Endothelial cell of umbilical vein (primary cell): ENCODE measurements at places on chromosomes 3 and 15. TPM values are rescaled to one million over a fixed set of nuclear protein-coding genes. Genes with fewer than 3 reads are reported as not detected.

DNA sequence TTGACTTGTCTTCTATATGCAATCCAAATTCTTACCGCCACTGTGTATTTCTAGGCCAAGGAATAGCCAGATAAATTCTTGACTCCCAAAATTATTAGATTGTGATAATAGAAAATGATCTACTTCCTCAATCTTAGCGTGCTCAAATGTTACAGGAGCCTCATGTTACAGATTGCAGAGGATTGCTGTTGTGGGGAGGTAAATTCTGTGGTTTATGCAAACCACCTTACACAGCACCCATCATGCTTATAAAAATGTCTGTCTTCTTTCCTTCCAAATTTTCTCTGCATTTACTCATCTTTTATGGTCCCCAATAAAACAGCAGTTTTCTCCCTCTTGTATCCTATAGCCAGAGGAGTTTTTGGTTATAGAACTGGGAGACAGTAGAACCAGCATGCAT lies 420.2 kb upstream of the ROBO1 start:
- no peaks in the 10 kb centered on the region for H3K27me3 ChIP-seq
- DNase-seq, result no peak
- no peak overlapping the region for H3K4me3 ChIP-seq
- H3K4me1 ChIP-seq, result peaks cover 37% of the 10 kb centered on the region
- H3K27ac ChIP-seq, result no peak overlapping the region
- no peaks in the 10 kb centered on the region for H3K36me3 ChIP-seq

- H3K4me1 ChIP-seq, result peaks cover 6% of the 10 kb centered on the region
Observed at GRCh38 chr3:13004376-13004775, 68.9 kb downstream of the IQSEC1 start.

DNA sequence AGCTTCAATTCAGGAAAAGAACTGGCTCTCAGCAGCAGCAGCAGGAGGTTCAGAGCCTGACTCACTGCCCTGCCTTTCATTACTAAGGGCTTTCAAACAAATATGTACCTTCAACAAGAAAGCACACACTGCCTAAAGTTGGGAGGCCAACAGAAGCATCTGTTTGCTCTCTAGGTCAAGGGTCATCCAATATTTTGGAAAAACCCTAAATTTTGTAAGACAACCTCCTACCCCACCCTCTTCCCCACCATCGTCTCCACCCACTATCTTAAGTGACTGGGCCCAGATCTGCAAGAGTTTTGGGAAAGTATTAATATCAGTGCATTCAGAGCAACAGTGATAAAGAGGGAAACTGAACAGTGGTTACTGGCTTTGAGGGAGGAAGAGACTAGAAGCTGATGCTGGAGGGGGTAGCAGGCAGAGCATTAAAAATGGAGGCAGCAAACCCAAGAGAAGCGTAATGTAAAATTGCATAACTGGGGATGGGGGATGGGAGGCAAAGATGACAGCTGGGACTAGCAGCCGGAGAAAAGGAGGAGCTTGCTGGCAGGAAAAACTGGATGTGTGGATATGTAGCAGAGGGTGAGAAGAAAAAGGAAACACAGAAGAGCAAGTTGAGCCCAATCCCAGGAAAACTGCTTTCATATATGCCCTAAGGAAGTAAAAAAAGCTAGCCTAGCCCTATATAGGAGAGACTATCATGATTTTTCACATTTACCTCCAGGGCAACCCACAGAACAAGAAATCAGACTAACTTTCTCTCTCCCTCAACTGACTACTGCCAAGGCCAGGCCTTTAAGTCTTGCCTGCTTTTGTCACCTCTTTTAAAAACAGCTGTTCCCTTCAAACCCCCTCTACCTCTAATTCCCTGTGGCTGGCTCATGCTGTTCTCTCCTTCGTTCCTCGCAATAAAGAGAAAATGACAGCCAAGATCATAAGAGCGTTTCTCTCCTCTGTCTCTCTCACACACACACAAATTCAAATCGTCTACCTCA lies 31.4 kb downstream of the NPTN start:
- H3K4me3 ChIP-seq, result no peak overlapping the region
- no peaks in the 10 kb centered on the region for H3K27me3 ChIP-seq
- no peaks in the 10 kb centered on the region for H3K36me3 ChIP-seq
- peak; percentile 53 for DNase-seq

DNA sequence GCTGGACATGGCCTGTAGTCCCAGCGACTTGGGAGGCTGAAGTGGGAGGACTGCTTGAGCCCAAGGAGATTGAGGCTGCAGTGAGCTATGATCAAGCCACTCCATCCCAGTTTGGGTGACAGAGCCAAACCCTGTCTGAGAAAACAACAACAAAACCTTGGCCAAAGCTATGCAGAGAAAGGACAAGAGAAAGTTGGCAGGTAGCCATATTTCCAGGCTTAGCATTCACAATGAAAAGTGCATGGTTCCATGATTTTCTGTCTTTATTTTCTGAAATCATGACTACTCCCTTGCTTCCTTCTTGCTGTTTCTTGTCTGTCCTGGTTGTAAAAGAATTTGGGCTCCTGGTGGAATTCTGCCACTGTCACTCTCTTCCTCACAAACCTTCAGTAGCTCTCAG lies 284.6 kb upstream of the C2CD4B start:
- no peak overlapping the region for H3K4me3 ChIP-seq
- no peaks in the 10 kb centered on the region for H3K27me3 ChIP-seq
- H3K36me3 ChIP-seq, result no peaks in the 10 kb centered on the region
- no peak for DNase-seq
- H3K27ac ChIP-seq, result no peak overlapping the region

DNA sequence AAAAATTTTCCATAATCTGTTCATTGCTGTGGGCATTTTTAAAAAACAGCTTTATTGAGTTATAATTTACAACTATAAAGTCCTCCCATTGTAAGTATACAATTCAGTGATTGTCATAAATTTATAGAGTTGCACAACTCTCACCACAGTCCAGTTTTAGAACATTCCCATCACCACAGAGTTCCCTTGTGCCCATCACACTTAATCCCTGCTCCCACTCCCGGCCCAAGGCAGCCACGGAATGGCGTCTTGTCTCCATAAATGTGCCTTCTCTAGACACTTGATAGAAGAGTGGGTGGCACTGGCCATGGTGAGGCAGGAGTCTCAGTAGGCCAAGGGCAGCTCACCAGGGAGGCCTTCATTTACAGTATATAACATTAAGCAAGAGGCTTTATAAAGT lies 6.3 kb downstream of the TSEN2 start:
- peaks cover 7% of the 10 kb centered on the region for H3K4me1 ChIP-seq
- H3K27me3 ChIP-seq, result no peaks in the 10 kb centered on the region
- no peak for DNase-seq
- no peak overlapping the region for H3K27ac ChIP-seq
- peaks cover under 1% of the 10 kb centered on the region for H3K36me3 ChIP-seq

Gene UACA
- total RNA-seq, result 270 and 292 TPM in 2 replicates

- H3K36me3 ChIP-seq, result no peaks in the 10 kb centered on the region
- no peak overlapping the region for H3K27ac ChIP-seq
- peaks cover 5% of the 10 kb centered on the region for H3K4me1 ChIP-seq
- no peak for DNase-seq
Observed at GRCh38 chr15:72749700-72750099, 33.9 kb downstream of the ADPGK start.

Gene PPCDC
- 14.5 and 16.8 TPM in 2 replicates for total RNA-seq

DNA sequence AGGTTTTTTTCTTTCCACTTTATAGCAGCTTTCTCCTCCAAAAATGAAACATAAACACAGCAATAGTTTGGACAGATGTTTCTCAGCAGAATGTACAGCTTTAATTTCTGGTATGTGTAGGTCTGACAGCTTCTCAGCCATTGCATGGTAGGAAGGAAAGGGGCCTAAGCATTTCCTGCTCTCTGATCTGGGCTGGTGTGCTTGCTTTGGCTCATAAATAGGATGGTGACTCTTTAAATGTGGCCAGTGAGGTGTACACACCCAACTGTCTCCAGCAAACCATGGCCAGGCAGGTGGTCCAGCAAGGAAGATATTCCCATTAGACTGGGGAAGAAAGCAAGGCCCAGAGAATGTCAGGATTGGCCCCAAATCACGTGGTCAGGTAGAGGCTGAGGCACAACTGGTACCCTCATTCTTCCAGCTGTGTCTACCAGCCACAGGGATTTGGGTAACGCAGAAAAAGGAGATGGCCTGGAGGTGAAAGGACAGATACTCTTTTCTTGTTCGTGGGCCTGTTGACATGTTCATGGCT lies 52.1 kb downstream of the ITGA11 start:
- H3K4me3 ChIP-seq, result no peak overlapping the region
- peaks cover 31% of the 10 kb centered on the region for H3K4me1 ChIP-seq
- DNase-seq, result peak; percentile 78
- H3K36me3 ChIP-seq, result no peaks in the 10 kb centered on the region

DNA sequence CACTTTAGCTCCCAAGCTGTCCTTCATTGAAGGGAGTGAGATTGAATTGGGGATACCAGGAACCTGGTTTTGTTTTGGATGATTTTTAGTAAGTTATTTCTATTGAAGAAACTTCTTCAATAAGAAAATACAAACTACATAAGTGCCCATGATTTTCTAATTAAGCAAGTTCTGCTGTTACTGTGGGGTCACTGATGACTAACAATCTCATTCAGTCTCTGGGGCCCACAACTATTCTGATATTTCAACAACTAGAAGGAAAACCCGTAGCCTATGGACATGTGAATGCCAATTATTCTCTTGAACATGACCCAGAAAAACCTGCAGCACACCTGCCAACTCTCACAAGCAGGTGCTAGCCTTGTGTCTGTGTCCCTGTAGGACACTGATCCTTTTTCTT lies 184.6 kb downstream of the DCLK3 start:
- no peaks in the 10 kb centered on the region for H3K36me3 ChIP-seq
- H3K4me1 ChIP-seq, result no peaks in the 10 kb centered on the region
- H3K27ac ChIP-seq, result no peak overlapping the region
- H3K4me3 ChIP-seq, result no peak overlapping the region

DNA sequence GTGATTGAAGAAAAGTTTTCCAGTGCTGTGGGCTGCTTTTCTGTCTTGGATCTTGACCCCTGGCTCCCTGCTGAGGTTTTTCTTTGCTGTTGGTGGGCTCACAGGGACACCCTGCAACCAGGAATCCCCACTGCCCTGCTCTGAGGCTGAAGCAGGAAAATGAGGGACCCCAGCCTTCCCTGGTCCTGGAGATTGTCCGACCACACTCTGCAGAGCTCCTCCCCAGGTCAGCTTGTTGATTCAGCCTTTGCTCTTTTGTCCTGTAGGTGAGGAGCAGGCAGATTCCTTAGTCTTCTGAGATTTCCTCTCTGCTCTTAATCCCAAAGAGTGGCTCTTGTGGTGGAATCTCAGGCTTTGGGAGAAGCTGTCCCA lies 194.5 kb downstream of the RPLP1 start:
- DNase-seq, result no peak
- H3K27me3 ChIP-seq, result peaks cover 5% of the 10 kb centered on the region
- no peak overlapping the region for H3K4me3 ChIP-seq
- no peak overlapping the region for H3K27ac ChIP-seq
- H3K36me3 ChIP-seq, result no peaks in the 10 kb centered on the region
- H3K4me1 ChIP-seq, result no peaks in the 10 kb centered on the region

- peaks cover 3% of the 10 kb centered on the region for H3K4me1 ChIP-seq
- no peak overlapping the region for H3K4me3 ChIP-seq
- peaks cover 5% of the 10 kb centered on the region for H3K36me3 ChIP-seq
- H3K27me3 ChIP-seq, result no peaks in the 10 kb centered on the region
- no peak overlapping the region for H3K27ac ChIP-seq
Observed at GRCh38 chr15:101237251-101237650, 14.6 kb downstream of the CHSY1 start.

DNA sequence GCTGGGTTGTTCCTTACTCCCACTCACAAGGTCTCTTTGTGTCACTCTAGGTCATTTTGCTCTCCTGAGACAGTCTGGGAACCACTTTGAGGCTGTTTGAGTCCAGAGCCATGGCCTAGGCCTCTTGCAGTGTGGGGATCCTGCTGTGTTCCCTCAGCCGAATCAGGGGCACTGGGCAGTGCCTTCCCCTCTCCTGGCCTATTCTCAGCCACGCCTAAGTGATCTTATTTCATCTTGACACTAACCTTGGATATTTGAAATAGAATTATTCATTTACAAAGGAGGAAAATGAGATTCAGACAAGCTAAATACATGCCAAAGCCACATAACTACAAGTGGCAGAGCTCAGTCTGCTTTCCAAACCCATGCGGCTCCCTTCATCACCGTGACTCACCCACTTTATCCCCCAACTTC lies 557.2 kb upstream of the TBL1XR1 start:
- H3K4me3 ChIP-seq, result no peak overlapping the region
- H3K4me1 ChIP-seq, result no peaks in the 10 kb centered on the region
- no peaks in the 10 kb centered on the region for H3K27me3 ChIP-seq
- no peaks in the 10 kb centered on the region for H3K36me3 ChIP-seq
- no peak overlapping the region for H3K27ac ChIP-seq

Gene HESX1
- total RNA-seq, result 0.58 and 0.65 TPM in 2 replicates

GRCh38 chr15:39474657-39475056 lies 106.2 kb upstream of the THBS1 start:
- DNase-seq, result peak; percentile 78
- no peaks in the 10 kb centered on the region for H3K27me3 ChIP-seq
- no peaks in the 10 kb centered on the region for H3K36me3 ChIP-seq
- no peak overlapping the region for H3K4me3 ChIP-seq

DNA sequence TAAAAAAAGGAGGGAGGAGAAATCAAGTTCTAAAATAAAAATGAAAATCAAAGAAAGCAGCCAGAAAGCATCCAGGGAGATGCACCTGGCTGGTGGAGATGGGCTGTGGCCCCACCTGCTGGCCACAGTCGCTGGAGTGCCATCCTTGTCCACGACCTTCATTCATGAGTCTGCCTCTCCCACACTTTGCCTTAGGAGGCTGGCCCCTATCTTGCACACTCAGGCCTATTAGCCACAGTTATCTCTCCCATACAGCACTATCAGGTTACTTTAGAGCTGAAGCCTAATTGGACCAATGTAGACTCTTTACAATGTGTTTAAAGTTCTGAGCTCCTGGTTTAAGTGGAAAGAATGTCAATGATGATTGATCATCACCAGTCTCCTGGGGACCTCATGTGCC lies 392.0 kb upstream of the RORA start:
- no peak overlapping the region for H3K4me3 ChIP-seq
- H3K36me3 ChIP-seq, result no peaks in the 10 kb centered on the region
- H3K27ac ChIP-seq, result no peak overlapping the region
- DNase-seq, result peak; percentile 21
- H3K4me1 ChIP-seq, result no peaks in the 10 kb centered on the region

DNA sequence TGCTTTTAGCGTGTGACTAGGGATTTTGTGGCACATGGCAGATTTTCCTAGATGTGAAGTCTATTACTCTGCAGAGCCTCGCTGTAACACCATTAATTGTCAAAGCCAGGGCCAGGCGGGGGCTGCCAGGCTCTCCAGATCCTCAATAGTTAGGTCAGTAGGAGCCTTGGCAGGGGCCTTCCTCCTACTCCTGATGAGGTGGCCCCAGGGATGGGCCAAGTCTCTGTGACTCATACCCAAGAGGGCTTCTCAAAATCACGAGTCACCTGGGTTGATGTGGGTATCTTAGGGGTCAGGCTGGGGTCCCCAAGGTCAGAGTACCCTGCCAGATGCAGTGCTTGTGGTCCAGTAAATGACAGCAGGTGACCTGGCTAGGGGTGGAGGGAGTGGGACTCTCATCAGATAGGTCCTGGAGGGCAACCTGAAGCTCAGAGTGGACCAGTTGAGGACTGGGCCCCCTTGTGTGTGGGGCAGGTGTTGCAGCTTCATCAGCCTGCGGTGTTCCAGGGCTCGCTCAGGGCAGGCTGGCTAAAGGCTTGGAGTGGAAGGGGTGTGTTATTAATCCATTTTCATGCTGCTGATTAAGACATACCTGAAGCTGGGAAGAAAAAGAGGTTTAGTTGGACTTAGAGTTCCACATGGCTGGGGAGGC lies 88.5 kb upstream of the MYZAP start:
- peaks cover 30% of the 10 kb centered on the region for H3K4me1 ChIP-seq
- no peak overlapping the region for H3K27ac ChIP-seq
- no peaks in the 10 kb centered on the region for H3K36me3 ChIP-seq
- H3K4me3 ChIP-seq, result no peak overlapping the region
- no peak for DNase-seq

Gene DISP2
- total RNA-seq, result 0.65 and 1.2 TPM in 2 replicates

GRCh38 chr3:25775936-25776335 lies 7.3 kb downstream of the NGLY1 start:
- no peak overlapping the region for H3K4me3 ChIP-seq
- peaks cover 6% of the 10 kb centered on the region for H3K36me3 ChIP-seq
- no peak for DNase-seq
- H3K4me1 ChIP-seq, result no peaks in the 10 kb centered on the region
